ENCODE measurements at places on chromosomes 11 and 22. TPM values are rescaled to one million over a fixed set of nuclear protein-coding genes. Genes with fewer than 3 reads are reported as not detected.

GRCh38 chr22:27435844-27436576, 365.5 kb downstream of the MN1 start:
- H3K27me3 ChIP-seq = no peaks in the 10 kb centered on the region
- DNase-seq = peak; percentile 38
- no peak overlapping the region for H3K27ac ChIP-seq
- no peaks in the 10 kb centered on the region for H3K36me3 ChIP-seq

Gene ZNF214
- 4.3 TPM for total RNA-seq

- H3K27me3 ChIP-seq = no peaks in the 10 kb centered on the region
- peaks cover 21% of the 10 kb centered on the region for H3K4me1 ChIP-seq
- no peak overlapping the region for H3K4me3 ChIP-seq
- no peak overlapping the region for H3K27ac ChIP-seq
- H3K36me3 ChIP-seq = no peaks in the 10 kb centered on the region
Measured at GRCh38 chr11:129291546-129291945, 84.1 kb upstream of the BARX2 start.

DNA sequence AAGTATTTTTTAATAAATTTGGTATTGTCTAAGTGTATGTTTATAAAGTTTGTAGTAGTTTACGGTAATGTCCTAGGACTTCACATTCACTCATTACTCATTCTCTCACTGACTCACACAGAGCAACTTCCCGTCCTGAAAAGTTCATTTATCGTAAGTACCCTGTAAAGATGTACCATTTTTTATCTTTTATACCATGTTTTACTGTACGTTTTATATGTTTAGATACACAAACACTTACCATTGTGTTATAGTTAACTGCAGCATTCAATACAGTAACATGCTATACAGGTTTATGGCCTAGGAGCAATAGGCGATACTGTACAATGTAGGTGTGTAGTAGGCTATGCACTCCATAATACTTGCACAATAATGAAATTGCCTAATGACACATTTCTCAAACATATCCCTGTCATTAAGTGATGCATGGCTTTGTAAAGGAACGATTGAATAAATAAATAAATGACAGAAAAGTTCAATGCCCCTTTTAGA, 12.5 kb upstream of the CARD18 start:
- H3K27me3 ChIP-seq = no peaks in the 10 kb centered on the region
- no peak overlapping the region for H3K4me3 ChIP-seq
- H3K27ac ChIP-seq = no peak overlapping the region
